ENCODE measurements at places on chromosomes 12 and 14.

DNA sequence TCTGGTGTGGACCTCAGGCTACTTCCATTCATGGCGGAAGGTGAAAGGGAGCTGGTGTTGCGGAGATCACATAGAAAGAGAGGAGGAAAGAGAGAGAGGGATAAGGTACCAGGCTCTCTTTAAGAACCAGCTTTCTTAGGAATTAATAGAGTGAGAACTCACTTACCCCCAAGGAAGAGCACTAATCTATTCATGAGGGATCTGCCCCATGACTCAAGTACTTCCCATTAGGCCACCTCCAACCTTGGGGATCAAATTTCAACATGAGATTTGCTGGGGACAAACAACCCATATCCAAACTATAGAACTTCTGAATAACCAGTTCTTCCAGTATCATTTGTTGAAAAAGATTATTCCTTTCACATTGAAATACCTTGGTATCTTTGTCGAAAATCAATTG, 34.0 kb upstream of the C2CD5 start:
- no peak for DNase-seq

DNA sequence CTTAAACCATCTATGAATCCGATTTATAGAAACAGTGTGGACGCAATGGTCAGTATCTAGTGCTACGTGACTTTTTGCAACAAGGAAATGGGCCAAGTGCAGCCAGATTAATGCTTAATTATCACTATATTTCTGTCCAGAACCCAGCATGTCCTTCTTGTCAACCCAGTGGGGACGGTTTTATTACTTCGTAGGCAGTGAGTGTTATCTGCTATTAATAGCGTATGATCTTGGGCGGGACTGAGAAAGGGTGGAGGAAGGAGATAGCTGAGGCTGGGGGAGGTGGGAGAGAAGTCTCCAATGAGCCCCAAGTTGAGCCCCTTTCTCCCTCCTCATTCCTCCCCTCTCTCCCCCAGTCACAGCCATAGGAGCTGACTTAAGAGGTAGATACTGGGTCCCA, 59.7 kb upstream of the FAM222A start:
- DNase-seq = no peak

- no peak for DNase-seq
These were observed 76.1 kb downstream of the ALG10B start for GRCh38 chr12:38392554-38393144.

DNA sequence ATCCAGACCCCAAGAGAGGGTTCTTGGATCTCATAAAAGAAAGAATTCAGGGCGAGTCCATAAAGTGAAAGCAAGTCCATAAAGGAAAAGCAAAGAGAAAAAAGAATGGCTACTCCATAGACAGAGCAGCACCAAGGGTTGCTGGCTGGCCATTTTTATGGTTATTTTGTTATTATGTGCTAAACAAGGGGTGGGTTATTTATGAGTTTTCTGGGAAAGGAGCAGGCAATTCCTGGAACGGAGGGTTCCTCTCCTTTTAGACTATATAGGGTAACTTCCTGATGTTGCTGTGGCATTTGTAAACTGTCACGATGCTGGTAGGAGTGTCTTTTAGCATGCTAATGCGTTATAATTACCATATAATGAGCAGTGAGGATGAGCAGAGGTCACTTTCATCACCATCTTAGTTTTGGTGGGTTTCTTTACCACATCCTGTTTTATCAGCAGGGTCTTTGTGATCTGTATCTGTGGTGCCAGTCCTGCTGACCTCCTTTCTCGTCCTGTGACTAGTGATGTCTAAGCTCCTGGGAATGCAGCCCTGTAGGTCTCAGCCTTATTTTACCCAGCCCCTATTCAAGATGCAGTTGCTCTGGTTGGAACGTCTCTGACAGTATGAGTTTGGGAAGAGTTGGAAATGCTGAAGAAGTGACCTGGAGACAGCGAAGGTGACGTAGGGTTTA, 100.5 kb downstream of the ZNF664 start:
- no peak for DNase-seq

GRCh38 chr12:3244219-3244750, 167.1 kb downstream of the TSPAN9 start:
- DNase-seq = no peak

DNA sequence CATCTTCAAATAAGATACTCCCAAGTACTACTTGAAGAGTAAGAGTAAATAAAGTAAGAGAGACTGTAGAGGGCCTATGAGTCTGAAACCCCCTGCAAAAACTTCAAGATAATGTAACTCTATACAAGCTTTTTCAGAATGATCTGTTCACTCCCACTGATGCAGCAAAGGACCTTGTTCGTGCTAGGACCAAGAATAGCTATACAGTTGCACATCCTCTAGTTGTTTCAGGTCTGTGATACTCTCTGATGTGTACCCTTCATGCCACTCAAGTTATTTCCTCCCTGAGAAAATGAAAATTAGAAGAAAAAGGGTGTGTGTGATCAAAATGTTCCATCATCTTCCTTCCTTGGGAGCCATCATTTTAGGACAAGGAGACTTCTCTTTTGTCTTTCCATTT, 204.4 kb downstream of the ALX1 start:
- DNase-seq = no peak

DNA sequence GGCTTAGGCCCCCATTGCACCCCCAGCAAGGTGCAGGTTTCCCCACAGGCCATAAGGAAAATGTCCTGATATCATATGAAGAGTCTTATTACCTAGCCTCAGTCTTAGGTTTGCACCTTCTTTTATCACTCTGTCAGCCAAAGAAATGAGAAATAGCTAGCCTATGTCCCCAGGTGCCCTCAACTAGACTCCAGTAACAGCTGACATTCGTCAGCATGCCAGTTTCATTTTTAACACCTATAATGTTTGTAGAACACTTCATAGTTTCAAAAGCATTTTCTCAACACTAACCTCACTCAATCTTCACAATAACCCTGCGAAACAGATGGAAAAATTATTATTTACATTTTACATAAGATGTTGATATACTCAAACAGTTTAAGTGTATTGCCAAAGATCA, 24.0 kb upstream of the OR10P1 start:
- DNase-seq = no peak

DNA sequence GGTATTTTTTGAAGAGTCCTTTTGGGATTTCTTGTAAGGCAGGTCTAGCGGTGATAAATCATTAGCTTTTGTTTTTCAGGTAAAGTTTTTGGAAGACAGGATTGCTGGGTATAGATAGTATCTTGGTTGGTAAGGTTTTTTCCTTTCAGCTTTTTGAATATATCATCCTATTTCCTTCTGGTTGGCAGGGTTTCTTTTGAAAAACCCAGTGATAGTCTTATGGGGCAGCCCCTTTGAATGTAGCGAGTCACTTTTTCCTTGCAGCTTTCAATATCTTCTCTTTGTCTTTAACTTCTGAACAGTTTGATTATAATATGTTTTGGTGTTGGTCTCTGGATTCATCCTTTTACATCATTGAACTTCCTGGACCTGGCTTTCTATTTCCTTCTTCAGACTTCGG, 20.2 kb downstream of the TMX1 start:
- no peak for DNase-seq

DNA sequence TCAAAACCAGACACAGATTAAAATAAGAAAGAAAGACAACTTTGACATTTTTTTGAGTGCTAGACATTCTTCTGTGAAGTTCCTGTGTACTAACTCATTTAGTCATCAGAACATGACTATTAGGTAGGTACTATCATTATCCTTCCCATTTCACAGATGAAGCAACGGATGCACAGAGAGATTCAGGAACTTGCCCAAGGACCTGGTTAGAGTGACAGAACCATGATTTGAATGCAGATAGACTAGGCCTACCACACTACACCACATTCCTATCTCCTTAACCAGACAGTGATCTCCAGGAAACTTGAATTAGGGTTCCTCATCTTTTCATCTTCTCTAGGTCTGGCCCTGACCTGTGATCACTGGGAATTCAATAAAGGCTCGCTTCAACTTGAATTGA, 54.4 kb upstream of the MED13L start:
- no peak for DNase-seq

Data from fibroblast of upper back skin (primary cell).